Naive thymus-derived CD8-positive, alpha-beta T cell (primary cell): ENCODE measurements at places on chromosomes 5 and 9. TPM values are rescaled to one million over a fixed set of nuclear protein-coding genes. Genes with fewer than 3 reads are reported as not detected.
A peak's percentile ranks its signal among the peaks of the same experiment; 100 is the strongest.

Gene TAL2
- total RNA-seq: not detected

- no peak overlapping the region for H3K27ac ChIP-seq
- no peak overlapping the region for H3K4me3 ChIP-seq
- no peaks in the 10 kb centered on the region for H3K27me3 ChIP-seq
- H3K4me1 ChIP-seq: no peaks in the 10 kb centered on the region
- no peaks in the 10 kb centered on the region for H3K36me3 ChIP-seq
Measured at GRCh38 chr5:165894916-165895315, 2389.5 kb downstream of the MAT2B start.

Gene ADAMTS19
- total RNA-seq: not detected

Gene F2RL1
- total RNA-seq: 4.2 TPM

GRCh38 chr5:1659100-1659981, 135.6 kb upstream of the LPCAT1 start:
- peaks cover 1% of the 10 kb centered on the region for H3K4me1 ChIP-seq
- H3K27ac ChIP-seq: no peak overlapping the region
- H3K27me3 ChIP-seq: peaks cover 74% of the 10 kb centered on the region
- H3K4me3 ChIP-seq: no peak overlapping the region

GRCh38 chr5:139910901-139911300, 115.3 kb downstream of the PSD2 start:
- peaks cover 22% of the 10 kb centered on the region for H3K27me3 ChIP-seq
- H3K27ac ChIP-seq: no peak overlapping the region
- no peak overlapping the region for H3K4me3 ChIP-seq

DNA sequence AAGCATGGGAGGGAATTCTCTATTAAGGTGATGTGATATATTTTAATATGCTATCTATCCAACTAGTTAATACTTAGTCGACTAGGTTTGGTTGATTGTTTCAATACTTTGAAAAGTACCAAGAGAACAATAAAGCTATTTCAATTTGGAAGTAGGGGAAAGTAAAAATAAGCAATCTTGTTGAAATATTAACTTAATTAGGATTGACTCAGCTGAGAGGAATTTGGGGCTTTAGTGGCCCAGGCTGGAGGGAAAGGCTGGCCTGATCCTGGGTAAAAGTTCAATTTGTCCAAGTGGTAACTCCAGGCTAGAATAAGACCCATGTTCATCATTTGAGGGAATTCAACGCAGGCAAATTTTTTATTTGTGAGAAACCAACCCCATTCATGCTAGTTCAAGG, 48.6 kb downstream of the NMUR2 start:
- H3K36me3 ChIP-seq: no peaks in the 10 kb centered on the region
- DNase-seq: no peak
- no peak overlapping the region for H3K27ac ChIP-seq
- no peaks in the 10 kb centered on the region for H3K4me1 ChIP-seq
- peaks cover 3% of the 10 kb centered on the region for H3K27me3 ChIP-seq

GRCh38 chr5:31161781-31162181, 31.7 kb upstream of the CDH6 start:
- no peaks in the 10 kb centered on the region for H3K36me3 ChIP-seq
- H3K27me3 ChIP-seq: no peaks in the 10 kb centered on the region
- H3K27ac ChIP-seq: no peak overlapping the region
- no peaks in the 10 kb centered on the region for H3K4me1 ChIP-seq

- H3K4me1 ChIP-seq: peaks cover 21% of the 10 kb centered on the region
- H3K27ac ChIP-seq: no peak overlapping the region
- H3K27me3 ChIP-seq: peaks cover 9% of the 10 kb centered on the region
- no peak overlapping the region for H3K4me3 ChIP-seq
- no peaks in the 10 kb centered on the region for H3K36me3 ChIP-seq
Measured at GRCh38 chr5:72505016-72505415, 2.2 kb downstream of the ZNF366 start.

Gene DMRT3
- total RNA-seq: not detected

Gene IL4
- not detected for total RNA-seq

Gene C9orf153
- 1.1 TPM for total RNA-seq

Gene IL5
- total RNA-seq: not detected

Gene CSF2
- not detected for total RNA-seq

- H3K27me3 ChIP-seq: no peaks in the 10 kb centered on the region
- H3K36me3 ChIP-seq: no peaks in the 10 kb centered on the region
- DNase-seq: no peak
- no peak overlapping the region for H3K4me3 ChIP-seq
- H3K4me1 ChIP-seq: no peaks in the 10 kb centered on the region
- H3K27ac ChIP-seq: no peak overlapping the region
Measured at GRCh38 chr9:116313638-116314037, 160.0 kb downstream of the PAPPA start.

DNA sequence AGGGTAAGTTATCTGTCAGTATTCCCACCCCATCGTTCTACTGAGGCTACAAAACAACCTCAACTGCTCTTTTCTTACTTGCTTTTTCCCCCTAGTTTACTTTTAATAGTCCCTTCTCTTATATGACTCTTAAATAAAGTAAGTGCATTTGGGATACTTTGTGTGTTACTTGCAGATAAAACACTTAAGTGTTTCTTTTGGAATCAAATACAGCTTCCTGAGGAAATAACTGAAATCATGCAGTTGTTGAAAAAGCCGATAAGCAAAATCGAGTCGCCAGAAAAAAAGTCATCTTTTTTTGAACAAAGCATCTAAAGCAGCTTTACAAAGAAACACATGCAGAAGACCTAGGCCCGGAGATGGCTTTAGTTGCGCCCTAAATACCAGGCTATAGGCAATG, 53.5 kb upstream of the EPB41L4A start:
- H3K4me3 ChIP-seq: no peak overlapping the region
- H3K36me3 ChIP-seq: no peaks in the 10 kb centered on the region
- no peak overlapping the region for H3K27ac ChIP-seq

Gene QRFP
- total RNA-seq: not detected

DNA sequence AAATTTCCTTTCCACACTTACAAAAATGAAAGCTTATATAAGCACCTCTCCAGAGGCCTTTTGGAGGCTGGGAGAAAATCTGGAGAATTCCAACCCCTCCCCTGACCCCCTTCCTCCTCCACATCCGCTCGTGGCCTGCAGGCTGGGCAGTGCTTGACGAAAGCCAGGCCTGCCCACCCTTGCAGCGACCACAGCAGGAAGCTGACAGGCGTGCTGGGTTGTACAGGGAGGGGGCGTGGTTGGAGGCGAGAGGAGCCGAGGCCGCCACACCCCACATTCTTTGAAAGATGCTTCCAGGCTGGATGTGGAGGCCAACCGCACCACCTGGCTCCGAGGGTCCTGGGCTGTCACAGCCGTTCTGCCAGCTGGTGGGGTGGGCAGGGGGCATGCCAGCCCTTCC, 47.8 kb upstream of the IER5L start:
- peak; percentile 61 for DNase-seq
- H3K27me3 ChIP-seq: no peaks in the 10 kb centered on the region
- no peaks in the 10 kb centered on the region for H3K36me3 ChIP-seq
- peaks cover 60% of the 10 kb centered on the region for H3K4me1 ChIP-seq
- H3K4me3 ChIP-seq: peak overlapping the region; percentile 80
- peak overlapping the region; percentile 91 for H3K27ac ChIP-seq

Gene ACER2
- total RNA-seq: 4.5 TPM

DNA sequence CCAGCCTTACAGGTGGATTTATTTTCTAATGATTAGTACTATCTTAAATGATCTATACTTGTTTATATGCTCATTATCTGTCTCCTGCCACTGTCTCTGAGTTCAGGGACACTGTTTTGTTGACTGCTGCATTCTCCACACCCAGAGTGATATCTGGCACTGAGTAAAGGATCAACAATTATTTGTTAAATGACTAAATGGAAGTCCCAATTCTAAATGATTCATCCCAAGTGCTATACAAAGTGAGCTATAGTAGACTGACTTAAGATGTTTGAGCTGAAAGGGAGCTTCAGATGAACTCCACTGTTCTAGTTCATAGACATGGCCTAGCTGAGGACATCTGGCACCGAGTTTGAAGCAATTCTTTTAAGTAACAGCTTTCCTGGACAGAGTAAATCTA, 40.5 kb downstream of the ITGA2 start:
- no peaks in the 10 kb centered on the region for H3K27me3 ChIP-seq
- peaks cover 25% of the 10 kb centered on the region for H3K4me1 ChIP-seq
- no peak overlapping the region for H3K4me3 ChIP-seq
- no peak for DNase-seq

Gene BHMT2
- not detected for total RNA-seq

Gene LNPEP
- 105 TPM for total RNA-seq

DNA sequence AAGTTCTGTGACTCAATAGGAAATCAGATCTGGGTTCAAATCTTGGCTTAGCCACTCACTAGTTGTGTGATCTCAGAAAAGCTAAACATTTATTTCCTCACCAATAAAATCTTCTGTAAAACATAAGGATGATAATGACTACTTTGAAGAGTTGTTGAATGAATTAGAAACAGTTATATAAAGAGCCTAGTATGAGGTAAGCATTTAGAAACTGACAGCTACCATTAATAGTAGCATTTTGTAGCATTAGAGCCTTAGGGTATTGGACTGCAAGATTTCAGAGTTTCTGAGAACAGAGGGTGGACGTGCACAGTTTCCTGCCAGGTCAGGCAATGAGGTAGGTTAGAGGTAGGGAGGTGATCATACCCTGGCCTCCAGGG, 293.2 kb downstream of the CWC27 start:
- no peak overlapping the region for H3K27ac ChIP-seq
- H3K36me3 ChIP-seq: no peaks in the 10 kb centered on the region
- no peak overlapping the region for H3K4me3 ChIP-seq
- no peak for DNase-seq
- no peaks in the 10 kb centered on the region for H3K4me1 ChIP-seq
- H3K27me3 ChIP-seq: peaks cover 14% of the 10 kb centered on the region

DNA sequence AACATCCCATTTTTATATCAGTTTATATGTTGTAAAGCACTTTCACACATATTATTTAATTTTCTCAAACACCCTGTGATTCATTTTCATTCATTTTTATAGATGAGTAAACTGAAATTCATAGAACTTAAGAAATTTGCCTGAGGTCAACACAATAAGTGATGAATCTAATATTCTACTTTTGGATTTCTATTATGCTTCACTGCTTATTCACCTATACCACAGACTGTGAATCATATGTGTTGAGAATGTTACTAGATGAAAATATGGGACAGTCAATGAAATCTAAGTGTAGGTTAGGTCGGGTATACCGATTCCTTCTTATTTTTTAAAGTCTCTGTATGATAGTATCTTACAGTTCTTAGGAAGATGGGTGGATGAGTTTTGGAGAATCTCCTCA, 24.8 kb downstream of the CDC37L1 start:
- no peak for DNase-seq
- H3K27ac ChIP-seq: no peak overlapping the region
- H3K36me3 ChIP-seq: peaks cover 13% of the 10 kb centered on the region
- H3K4me1 ChIP-seq: peaks cover 9% of the 10 kb centered on the region

DNA sequence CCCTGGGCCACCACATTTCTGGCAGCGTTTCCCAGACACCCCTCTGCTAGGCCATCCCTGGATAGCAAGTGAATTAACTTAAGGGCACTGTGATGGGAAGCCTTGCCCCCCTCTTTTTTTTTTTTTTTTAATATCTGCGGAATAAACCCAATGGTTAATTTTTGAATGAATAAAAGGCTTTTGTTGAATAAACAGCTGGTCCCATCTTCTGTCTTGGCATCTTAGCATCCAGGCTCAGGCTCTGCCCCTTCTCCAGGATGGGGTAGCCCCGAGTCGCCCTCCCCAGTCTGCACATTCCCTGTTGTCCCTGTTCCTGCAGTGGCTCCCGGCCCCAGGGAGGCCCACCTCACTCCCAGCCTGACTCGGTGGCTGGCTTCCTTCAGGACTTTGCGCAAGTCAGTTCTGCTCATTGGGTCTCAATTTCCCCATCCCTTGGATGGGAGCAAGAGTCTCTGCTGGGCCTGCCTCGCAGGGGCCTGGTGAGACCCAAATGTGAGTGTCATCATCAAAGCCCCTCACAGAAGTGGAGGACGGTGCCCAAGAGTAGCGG, 29.0 kb upstream of the HMCN2 start:
- H3K4me1 ChIP-seq: peaks cover 12% of the 10 kb centered on the region
- no peak overlapping the region for H3K4me3 ChIP-seq
- DNase-seq: no peak

DNA sequence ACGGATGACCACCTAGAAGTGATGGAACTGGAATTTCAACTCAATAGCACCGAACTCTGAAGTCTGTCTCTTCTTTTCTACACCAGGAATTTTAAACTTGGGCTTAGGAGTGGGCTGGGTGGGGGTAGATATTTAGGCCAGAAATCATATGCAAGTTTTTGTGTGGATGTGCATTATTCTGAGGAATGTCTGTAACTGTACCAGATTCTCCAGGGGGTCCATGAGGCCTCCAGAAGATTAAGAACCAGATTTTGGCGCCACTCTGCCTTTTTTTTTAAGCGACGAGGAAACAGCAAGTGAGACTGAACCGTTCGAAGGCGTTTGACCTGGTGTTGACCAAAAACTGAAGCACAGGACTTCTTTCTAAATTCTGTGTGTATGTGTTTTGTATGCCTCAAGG, 88.8 kb upstream of the TTC23L start:
- no peak overlapping the region for H3K4me3 ChIP-seq
- H3K27ac ChIP-seq: no peak overlapping the region
- H3K27me3 ChIP-seq: peaks cover 3% of the 10 kb centered on the region
- H3K36me3 ChIP-seq: no peaks in the 10 kb centered on the region

DNA sequence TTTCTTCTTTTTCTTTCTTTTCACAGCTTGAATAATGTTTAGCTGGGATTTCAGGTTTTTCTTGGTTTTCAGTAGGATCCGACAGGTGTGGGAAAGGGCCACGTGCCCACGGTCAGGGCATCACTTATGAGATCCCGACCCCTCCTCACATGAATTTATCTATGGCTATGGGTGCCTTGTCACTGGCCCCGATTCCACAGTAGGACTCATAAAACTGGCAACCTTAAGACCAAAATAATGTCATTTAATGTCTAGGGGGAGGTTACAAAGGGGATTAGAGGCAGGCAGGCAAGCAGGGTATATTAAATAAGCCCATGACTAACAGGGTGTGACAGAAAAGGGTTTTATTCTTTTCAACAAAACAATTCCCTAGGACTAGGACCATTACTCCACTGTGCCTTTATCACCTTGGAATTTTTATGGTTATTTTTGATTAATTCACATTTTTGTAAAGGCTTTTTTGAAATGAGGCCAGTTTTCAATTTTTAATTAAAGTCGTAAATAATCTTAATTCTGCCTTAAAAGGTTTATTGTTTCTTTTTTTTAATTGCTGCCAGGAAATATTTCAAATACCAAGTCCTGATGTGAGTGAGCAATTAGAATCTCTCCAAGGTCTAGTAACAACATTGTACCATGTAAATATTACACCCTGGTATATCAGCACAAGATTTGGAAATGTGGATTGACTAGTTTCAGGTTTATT, 370.4 kb downstream of the GLIS3 start:
- H3K27me3 ChIP-seq: no peaks in the 10 kb centered on the region
- no peaks in the 10 kb centered on the region for H3K36me3 ChIP-seq
- H3K27ac ChIP-seq: no peak overlapping the region
- no peaks in the 10 kb centered on the region for H3K4me1 ChIP-seq
- DNase-seq: no peak

Gene IL33
- not detected for total RNA-seq

Gene SPIN1
- 37.4 TPM for total RNA-seq

- no peak overlapping the region for H3K27ac ChIP-seq
- peak; percentile 60 for DNase-seq
- peaks cover 13% of the 10 kb centered on the region for H3K4me1 ChIP-seq
- H3K36me3 ChIP-seq: no peaks in the 10 kb centered on the region
- peaks cover 44% of the 10 kb centered on the region for H3K27me3 ChIP-seq
Measured at GRCh38 chr5:135462304-135462703, 10.2 kb upstream of the TIFAB start.

- H3K27ac ChIP-seq: no peak overlapping the region
- DNase-seq: no peak
- H3K4me1 ChIP-seq: no peaks in the 10 kb centered on the region
- no peaks in the 10 kb centered on the region for H3K36me3 ChIP-seq
Measured at GRCh38 chr9:134007571-134007970, 15.4 kb upstream of the VAV2 start.

Gene BNC2
- total RNA-seq: not detected
